ENCODE measurements at places on chromosomes 11 and 22.

DNA sequence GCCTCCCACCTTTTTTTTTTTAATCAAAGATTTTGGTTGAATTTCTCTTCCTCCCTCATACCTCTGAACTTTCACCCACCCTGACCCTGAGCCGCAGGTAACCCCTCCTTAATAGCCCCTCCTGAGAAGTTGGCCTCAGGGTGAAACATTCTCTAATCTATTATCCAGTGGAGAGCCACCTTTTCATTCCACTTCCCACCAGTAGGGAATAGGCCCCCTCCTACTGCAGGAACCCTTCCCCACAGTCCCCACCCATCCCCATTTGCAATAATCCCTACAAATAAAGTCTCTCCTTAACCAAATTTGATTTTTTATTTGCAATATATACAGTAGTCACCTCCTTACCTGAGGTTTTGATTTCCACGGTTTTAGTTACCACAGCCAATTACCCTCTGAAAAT lies 2.1 kb upstream of the SLC35F2 start:
- DNase-seq = no peak

- no peak for DNase-seq
Measured at GRCh38 chr22:20182365-20182764, 31.5 kb upstream of the CCDC188 start.

GRCh38 chr11:12449961-12450715 lies 72.8 kb downstream of the PARVA start:
- no peak for DNase-seq

GRCh38 chr11:11987503-11988022 lies 20.9 kb downstream of the DKK3 start:
- no peak for DNase-seq

DNA sequence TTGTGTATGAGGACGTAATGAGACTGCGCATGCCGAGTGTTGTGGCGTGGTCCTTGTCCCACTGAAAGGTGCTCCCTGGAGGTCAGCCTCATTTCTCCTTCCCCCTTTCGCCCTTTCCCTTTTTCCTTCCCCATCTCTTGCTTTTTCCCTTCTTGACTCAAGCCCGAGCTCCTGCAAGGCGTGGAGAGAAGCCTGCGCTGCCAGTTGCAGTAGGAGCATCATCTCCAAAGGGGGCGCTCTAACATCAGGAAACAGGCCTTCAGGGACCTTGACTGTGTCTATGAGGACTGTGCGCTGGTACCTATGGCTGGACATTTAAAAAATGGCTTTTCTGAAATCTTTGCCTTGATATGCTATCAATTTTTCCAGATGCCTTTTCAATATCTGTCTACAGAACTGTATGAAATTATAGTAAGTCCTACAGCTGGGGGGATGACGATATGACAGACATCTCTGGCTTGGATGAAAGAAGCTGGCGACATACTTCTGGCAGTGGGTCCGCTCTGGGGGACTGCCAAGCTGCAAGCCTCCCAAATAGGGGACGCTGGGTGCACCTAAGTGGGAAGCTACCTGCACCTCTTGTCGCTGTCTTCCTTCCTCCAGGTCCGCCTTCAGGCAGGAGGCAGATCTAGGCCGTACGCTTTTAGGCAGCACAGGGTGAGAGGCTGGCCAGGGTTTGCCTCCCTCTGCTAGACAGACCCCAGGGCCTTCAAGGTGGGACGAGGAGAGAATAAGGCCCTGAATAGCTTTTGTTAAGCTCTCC lies 96.5 kb downstream of the NXPE2 start:
- DNase-seq = no peak

GRCh38 chr22:37007651-37008050 lies 11.6 kb downstream of the TST start:
- no peak for DNase-seq
